ENCODE measurements at places on chromosomes 2 and 18. TPM values are rescaled to one million over a fixed set of nuclear protein-coding genes. Genes with fewer than 3 reads are reported as not detected.

KLHL41 gene
- 0.61 TPM for total RNA-seq

UPP2 gene
- total RNA-seq, result not detected

G6PC2 gene
- total RNA-seq, result not detected

FBXO48 gene
- 1.8 TPM for total RNA-seq

LIMS4 gene
- 2.1 TPM for total RNA-seq

FASTKD2 gene
- total RNA-seq, result 19.7 TPM

GRCh38 chr2:232587512-232587911, 37.0 kb downstream of the EIF4E2 start:
- DNase-seq, result no peak

DNA sequence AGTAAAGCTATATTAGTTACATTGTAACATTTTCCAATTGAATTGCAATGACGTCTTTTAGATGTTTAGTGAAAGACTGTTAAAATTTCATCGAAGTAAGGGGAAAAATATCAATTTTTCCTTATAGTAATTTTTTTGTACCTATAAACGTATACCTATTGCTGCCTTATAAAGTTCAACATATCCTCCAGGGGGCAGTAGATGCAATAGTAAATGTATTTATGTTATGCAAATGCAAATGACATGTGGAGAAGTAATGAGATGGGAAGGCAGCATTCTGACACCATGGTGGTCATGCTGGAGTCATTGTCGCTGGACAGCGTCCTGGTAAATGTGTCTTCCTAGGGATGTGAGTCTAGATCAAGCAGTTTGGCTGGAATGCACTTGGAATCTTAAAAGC, 38.7 kb downstream of the MSTN start:
- DNase-seq, result no peak

DNA sequence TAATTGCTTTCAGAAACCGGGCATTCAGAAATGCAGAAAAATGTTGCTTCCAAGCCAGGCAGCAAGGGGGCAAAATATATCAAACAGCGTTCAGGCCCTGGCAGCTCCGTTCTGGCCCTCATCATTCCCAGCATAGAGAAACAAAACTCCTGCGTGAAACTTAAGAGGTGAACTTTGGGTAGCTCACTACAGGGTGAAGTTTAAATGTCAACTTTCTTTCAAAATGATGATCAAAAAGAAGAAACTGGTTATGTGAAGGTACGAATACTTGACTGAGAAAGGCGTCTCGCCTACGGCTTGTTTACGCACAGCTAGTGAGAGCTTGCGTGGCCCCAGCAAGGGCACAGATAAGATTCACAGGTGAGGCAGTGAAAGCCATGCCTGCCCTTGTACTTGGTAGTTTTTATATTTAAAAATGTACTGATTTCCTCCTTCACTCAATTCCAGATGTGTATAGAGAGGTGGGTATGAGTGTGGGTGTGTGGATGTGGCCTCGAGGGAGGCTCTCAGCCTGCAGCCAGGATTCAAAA, 127.5 kb downstream of the NFATC1 start:
- DNase-seq, result peak; percentile 12

GRCh38 chr2:241011751-241012510, 13.5 kb downstream of the SNED1 start:
- DNase-seq, result no peak

- DNase-seq, result no peak
Measured at GRCh38 chr2:106115250-106115649, 78.9 kb downstream of the UXS1 start.

- DNase-seq, result no peak
Measured at GRCh38 chr18:62107881-62108280, 79.0 kb downstream of the PIGN start.

DNA sequence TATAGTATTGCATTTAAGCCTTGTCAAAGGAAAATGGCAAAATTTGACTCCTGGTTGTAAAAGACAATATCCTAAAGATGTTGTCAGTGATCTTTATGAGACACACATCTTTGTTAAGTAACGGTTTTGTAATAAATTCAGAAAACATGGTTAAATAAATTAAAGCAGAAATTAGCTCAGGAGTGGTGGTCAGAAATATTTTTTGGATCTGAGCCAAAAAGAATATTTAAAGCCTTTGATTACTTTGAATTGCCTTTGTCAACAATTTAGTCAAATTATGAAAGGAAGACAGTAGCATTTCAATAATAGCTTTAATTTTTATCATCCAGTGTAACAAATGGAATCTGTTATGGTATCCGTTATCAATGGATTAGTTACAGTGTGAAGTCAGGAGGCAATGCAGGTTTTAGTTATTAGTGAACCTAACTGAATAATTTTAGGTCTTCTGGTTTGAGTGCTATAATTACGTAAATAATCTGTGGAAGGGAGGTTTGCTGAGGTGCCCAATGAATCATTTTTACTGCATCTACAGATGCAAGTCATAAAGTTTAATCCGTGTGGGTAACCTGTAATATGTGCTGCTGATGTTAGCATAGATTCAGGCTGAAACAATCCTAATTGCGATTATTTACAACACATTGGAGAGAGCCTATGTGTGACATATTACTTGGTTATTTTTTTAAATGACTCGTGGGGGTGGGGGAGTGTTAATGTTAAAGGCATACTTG, 42.7 kb downstream of the SMAD4 start:
- no peak for DNase-seq

DNA sequence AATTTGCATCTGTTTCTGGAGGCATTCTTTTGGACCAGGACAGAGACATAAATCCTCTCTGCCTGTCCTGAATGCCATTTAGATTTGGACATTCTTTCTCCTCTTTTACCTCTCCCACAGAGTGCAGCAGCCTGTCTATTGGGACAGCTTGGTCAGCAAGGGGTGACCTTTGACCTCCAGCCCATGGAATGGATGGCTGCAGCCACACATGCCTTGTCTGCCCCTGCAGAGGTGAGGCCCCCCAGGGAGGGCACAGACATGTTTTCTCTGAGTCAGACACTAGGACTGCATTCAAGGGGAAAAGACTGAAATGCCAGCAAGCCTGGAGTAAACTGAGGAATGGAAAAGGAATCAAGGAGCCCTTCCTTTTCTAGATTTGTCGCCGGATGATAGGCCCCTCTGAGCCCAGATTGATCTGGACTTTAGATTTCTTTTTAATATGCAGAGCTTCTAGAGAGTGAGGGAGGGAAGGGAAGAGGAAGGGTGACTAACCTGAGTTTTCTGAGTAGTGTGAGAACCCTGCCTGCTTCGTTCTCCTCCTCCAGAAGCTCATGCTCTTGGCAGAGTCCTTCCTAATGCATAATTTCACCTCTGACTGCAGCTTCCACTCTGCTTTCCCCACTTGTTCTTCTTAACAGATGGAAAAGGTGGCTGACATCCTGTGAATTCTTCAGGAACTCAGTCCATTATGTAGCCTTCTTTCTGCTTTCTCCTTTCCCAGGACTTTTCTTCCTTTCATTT, 16.1 kb upstream of the TTLL4 start:
- no peak for DNase-seq

GRCh38 chr2:237294460-237294859, 119.5 kb downstream of the COL6A3 start:
- no peak for DNase-seq

GRCh38 chr18:78701771-78702396, 277.7 kb upstream of the SALL3 start:
- no peak for DNase-seq

DNA sequence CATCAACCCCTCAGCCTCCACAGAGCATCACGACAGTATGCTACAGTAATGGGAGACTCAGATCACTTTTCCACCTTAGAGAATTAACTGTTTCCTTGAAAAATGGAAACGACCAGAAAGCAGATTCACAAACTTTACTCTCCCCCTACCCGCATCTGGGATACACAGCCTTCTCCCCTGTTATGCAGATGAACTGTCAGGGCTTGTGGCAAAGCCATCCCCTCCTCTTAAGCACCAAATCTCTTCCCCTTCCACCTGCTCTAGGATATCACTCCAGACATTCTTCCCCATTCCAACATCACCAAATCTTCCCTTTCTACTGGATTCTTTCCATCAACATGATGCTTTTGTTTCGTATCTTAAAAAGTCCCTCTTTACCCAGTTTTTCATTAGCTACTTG, 26.4 kb downstream of the NEB start:
- no peak for DNase-seq
